IMR-90 (cell line): ENCODE measurements at places on chromosomes 2 and 18. TPM values are rescaled to one million over a fixed set of nuclear protein-coding genes. Genes with fewer than 3 reads are reported as not detected.

The ANKRD36C gene
- total RNA-seq, result 27.1 and 32.8 TPM in 2 replicates

The RNF125 gene
- under 0.01 TPM in 2 replicates for total RNA-seq

The GLS gene
- 130 and 279 TPM in 2 replicates for total RNA-seq

The WDR43 gene
- total RNA-seq, result 220 and 300 TPM in 2 replicates

The QPCT gene
- 2.2 TPM in 2 replicates for total RNA-seq

The XDH gene
- 0.83 and 1.1 TPM in 2 replicates for total RNA-seq

DNA sequence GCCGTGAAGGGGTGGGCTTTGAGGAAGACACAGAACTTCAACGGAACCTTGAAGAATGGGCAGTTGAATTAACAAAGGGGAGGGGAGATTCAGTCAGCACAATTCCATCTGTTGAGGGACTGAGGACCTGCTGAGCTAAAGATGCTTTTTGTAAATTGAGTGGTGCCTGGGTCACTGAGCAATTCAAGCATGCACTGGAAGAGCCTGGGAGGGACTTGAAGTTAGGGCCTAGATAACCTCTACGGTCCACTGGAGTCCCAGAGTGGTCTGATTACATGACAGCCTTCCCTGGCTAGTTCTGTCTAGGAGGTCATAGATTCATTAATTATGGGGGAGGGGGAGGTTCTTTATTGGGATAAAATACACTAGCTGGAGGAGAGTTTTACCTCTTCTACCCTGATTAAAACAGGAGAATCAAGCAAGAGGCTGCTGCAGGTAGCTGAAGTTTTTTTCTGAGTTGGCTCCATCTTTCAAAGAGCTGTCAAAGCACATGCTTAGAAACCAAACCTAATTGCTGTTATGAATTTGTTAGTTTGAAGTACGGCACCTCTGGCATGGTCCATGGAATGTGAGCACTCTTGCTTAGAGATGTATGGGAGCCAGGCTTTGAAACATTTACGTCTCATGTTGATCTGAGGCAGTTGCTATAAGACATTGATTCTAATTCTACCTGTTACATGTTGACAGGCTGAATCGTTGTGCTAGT lies 290.2 kb downstream of the PRKCE start:
- DNase-seq, result no peak

GRCh38 chr18:75003039-75003438 lies 205.9 kb downstream of the PTGR3 start:
- peak; percentile 24 for DNase-seq

DNA sequence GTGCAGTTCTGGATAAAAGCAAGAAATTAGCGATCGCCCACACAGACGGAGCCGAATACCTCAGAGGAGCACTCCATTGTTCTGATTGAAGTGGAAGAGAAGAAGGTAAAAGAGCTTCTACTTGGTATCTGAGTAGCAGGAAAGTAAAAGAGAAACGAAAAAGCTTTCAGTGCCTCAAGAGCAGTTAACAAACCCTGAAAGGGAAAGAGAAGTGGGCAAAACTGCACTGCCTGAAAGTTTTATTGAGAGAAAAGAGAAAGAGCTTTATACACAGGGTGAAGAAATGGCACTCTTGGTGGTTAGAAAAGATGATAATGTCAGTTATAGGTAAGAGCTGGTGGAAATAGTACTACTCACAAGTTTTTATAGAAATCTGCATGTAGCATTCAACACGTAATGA lies 192.8 kb downstream of the CDCA7 start:
- DNase-seq, result no peak

- DNase-seq, result no peak
These were observed 52.5 kb downstream of the TMEM18 start for GRCh38 chr2:624551-625347.

GRCh38 chr2:5695654-5696403 lies 3.6 kb downstream of the SOX11 start:
- DNase-seq, result peak; percentile 55

DNA sequence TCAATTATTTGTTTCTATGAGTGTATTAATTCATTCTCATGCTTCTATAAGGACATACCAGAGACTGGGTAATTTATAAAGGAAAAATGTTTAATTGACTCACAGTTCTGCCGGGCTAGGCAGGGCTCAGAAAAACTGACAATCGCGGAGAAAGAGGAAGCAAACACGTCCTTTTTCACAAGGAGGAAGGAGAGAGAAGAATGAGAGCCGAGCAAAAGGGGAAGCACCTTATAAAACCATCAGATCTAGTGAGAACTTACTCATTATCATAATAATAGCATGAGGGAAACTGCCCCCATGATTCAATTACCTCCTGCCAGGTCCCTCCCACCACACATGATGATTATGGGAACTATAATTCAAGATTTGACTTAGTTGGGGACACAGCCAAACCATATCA lies 294.0 kb downstream of the DSC3 start:
- no peak for DNase-seq

- DNase-seq, result no peak
These were observed 370.6 kb upstream of the UBE2E3 start for GRCh38 chr2:180609626-180610340.

DNA sequence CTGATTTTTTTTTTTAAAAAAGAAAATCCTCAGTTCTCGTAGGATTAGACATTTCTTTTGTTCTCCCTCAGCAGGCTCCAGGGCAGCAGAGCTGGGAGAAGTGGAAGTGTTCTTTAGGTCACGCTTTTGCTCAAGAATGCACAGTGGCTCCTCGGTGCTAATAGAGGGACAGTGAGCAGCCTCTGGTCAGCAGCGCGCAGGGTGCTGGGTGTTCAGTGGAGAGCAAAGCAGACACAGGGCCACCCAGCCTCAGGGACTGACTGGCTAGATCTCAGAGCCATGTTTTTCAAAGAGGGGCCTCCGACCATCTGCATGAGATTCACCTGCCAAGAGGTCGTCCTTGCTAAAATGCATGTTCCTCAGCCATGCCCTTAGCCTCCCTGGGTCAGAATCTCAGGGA lies 218.8 kb downstream of the HAUS1 start:
- DNase-seq, result no peak

- no peak for DNase-seq
These were observed 50.3 kb upstream of the B3GNT2 start for GRCh38 chr2:62145478-62146100.

DNA sequence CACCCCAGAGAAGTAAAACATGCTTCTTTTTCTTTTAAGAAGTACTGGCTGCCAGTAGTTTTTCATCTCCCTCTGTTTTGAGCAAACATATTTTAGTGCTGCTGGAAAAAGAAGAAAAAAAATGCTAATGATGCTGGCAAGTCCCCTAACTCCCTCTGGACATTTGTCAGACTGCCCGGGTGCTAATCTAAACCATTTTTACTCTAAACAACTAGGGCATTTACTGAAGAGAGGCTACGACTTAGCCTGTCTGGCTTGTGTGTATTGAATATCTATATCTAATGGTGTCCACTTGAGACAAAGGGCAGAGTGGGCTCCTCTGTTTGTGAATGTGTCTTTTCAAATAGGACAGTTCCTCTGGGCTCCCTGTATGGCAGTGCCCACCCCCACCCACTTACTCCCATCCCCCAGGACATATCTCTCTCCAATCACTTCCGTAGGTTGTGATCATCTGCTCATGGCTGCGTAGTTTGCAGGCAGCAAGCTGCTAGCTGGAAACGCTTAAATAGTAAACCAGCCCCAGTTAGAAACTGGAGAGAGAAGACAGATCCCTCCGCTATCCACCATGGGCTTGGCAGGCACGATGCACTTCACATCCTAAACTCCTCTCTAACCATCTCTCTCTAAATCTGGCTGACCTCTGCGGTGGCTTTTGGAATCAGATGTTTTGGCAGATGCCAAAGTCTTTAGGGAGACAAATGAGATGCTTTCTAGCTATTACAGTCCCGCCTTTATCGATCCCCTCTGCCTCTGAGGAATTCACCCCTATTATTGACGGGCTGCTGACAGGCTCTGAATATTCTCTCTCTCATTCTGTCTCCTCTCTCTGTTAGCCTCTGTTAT lies 58.3 kb downstream of the DOCK10 start:
- peak; percentile 59 for DNase-seq

DNA sequence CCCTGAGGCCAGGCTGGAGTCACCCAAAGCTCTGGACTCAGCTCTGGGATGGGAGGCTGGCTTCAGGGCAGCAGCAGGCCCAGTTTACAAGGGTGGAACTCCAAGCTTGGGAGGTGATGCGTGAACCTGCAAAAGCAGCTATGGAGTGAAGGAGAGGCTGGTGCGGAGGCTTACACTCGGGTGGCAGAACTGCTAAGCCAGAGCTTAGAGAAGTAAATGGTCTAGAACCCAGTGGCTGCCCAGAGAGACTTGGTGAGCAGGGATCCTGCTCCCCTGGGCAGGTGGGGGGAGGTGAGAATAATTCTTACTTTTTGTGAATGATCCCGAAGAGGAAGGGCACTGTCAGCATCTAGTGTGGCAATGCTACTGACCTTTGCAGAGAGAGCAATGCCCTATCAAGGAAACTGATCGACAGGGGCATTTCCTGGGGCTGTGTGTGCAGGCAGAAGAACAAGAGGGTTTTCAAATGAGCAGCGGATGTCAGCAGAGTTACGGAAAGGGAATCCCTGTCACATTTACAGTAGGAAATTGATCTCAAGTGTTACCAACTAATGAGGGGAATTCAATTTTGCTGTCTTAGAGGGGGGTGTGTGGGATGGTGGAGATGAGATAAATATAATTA lies 80.4 kb downstream of the TGFA start:
- DNase-seq, result no peak

DNA sequence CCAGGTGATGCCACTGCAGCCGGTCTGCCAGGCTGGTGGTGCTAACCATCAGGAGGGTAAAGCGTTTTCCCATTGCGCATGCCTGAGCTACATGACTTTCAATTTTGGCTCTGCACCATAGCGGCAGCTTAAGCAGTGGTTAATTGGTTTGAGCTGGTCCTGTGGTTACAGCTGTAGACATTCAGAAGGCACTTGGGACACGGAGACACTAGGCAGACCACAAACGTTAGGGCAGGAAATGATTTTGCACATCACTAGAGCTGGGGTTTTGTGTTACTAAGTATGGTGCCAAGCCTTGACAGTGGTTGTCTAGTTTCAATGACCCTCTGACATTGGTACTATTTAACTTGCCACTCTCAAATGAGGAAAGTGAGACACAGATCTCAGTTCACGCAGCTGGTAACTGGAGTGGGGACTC lies 28.9 kb upstream of the CNOT11 start:
- DNase-seq, result no peak

GRCh38 chr2:41899189-41899588 lies 148.6 kb upstream of the PKDCC start:
- DNase-seq, result peak; percentile 42

DNA sequence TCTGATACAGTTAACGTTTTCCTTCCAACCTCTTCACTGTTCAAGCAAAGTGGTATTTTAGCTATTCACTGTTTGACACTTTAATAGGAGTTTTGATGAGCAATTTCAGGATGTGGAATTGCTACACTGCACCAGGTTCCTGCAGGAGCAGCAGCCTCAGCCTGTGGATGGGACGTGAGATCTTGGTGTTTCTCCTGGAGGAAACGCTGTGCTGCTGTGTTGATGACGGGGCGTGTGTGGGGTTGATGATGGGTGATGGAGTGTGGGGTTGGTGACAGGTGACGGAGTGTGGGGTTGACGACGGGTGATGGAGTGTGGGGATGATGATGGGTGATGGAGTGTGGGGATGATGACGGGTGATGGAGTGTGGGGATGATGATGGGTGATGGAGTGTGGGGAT lies 98.9 kb downstream of the RTP5 start:
- no peak for DNase-seq

DNA sequence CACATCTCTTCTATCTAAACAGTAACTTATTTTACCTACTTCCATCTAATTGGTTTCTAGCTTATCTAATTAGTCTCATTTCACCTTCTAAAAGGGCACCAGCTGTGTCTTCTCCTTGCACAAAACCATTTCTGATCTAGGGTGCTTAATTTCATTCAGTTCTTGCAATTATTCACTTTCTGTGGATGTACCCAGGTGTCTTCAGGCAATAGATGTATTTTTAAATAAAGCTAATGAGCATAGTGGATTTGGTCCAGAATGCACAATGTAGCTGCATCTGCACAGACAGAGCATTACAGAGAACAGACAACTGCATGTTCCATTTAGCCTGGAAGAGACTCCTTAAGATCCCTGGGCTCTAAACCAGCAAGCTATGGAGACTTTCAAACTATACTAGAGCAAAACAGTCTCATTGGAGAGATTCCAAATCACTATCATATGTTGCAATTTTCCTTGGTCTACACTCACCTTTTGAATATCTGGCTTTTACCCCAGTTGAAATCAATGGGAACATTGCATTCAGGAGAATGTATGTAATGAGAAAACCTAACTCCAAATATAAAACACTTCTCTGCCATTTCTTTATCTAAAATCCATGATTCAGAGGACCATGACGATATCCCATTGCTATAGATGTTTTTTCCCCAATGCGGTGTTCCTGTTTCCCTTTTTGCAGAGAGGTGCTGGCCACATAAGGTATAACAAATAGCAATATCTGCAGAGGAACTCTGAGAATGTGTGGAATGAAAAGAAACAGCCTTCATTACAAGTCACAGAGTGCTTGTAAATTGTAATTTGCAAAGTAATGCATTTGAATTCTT lies 3.5 kb upstream of the RFX8 start:
- DNase-seq, result peak; percentile 41

DNA sequence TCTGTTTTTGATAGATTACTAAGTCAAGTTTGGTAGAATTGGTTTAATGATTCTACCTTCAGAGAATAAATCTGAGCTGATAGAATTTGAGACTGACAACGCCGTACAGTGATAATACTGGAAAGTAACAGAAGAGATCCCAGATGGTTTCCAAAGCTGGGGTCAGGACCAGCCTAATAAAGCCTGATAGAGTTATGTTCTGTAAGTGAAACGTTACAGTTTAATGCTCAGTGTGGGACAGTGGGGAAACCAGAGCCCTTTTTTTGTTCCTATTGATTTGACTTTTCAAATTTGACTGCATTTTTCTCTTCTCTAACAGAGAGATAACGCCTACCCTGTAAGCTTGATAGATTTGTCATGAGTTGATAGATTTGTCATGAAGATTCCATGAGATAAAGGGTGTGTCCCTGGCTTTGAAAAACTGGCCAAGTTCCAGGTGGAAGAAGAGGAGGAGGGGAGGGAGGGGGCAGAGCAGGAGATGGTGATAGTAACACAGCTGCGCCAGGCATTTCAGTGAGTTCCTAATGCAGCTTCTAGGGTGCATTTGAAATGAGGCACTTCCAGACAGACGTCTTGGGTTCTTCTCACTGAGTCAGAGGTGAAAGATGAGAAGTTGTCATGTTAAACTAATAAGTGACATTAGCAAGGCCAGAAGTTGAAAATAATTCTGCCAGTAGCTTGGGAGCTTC lies 65.1 kb downstream of the CERS6 start:
- DNase-seq, result peak; percentile 21

DNA sequence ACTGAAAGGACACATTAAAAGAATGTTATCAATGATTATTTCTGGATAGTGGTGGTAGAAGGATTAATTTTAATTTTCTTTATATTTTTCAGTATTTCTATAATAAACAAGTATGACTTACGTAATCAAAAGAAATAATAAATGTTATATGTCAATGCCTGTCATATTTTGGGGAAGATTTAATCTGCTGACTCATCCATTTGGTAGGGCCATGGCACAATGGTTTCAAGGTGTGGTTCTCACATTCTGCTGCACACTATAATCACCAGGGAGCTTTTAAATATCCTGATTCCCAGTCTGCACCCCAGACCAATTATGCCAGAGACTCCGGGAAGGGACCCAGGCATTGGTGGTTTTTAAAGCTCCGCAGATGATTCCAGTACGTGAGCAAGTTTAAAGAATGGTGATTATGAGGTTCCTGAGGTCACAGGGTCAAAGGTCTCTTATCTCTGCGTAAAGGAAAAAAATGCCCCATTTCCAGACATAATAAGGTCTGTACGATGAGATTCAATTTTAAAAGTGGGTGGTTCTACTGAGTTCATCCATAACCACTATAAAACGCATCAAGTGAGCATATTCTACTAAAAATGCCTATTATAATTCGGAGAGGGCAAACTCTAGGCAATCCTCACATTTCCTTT lies 27.2 kb downstream of the WIPF1 start:
- DNase-seq, result no peak

GRCh38 chr2:188811522-188811921 lies 162.7 kb upstream of the COL3A1 start:
- DNase-seq, result peak; percentile 81
